ENCODE measurements at places on chromosomes 1 and 21. TPM values are rescaled to one million over a fixed set of nuclear protein-coding genes. Genes with fewer than 3 reads are reported as not detected.
A peak's percentile ranks its signal among the peaks of the same experiment; 100 is the strongest.

GJA5 gene
- 4.1 TPM for total RNA-seq

- H3K4me1 ChIP-seq, result no peaks in the 10 kb centered on the region
- no peak overlapping the region for H3K27ac ChIP-seq
- no peaks in the 10 kb centered on the region for H3K36me3 ChIP-seq
- H3K27me3 ChIP-seq, result no peaks in the 10 kb centered on the region
- H3K4me3 ChIP-seq, result no peak overlapping the region
These were observed 44.8 kb downstream of the USP25 start for GRCh38 chr21:15774590-15774989.

CLCA4 gene
- not detected for total RNA-seq

HOOK1 gene
- 72.3 TPM for total RNA-seq

GRCh38 chr21:34794686-34795085, 125.9 kb downstream of the CLIC6 start:
- no peak overlapping the region for H3K4me3 ChIP-seq
- peak overlapping the region; percentile 84 for H3K27ac ChIP-seq
- H3K27me3 ChIP-seq, result no peaks in the 10 kb centered on the region

F5 gene
- total RNA-seq, result not detected

DNA sequence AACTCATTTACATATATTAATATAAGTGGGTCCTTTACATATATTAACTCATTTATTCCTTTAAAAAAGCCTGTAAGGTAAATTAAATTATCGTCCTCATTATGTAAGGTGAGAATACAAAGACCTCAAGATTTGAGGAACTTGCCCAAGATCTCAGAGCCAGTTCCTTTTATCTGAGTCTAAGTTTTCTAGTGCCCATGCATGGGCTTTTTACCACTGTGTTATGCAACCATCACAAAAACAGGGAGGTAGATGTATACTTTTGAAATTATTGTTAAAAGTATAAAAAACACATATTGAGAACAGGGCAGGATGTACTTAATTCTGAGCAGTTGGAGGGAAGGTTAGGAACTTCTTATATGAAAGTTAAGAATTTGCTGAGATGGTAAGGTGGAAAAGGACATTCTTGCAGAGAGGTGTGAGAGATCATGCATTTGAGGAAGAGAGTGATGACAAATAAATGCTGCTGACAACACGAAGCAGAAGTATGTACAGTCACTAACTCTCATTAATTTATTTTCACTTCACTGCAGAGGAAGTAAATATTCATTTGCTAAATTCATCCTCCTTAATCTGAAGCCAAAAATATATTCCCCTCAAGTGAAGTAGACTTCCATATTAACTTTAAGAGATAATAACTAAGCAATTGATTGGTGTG, 28.9 kb upstream of the LYPLAL1 start:
- no peaks in the 10 kb centered on the region for H3K4me1 ChIP-seq
- no peak for DNase-seq
- H3K27ac ChIP-seq, result no peak overlapping the region
- H3K27me3 ChIP-seq, result no peaks in the 10 kb centered on the region
- H3K36me3 ChIP-seq, result no peaks in the 10 kb centered on the region

- H3K27ac ChIP-seq, result no peak overlapping the region
- H3K36me3 ChIP-seq, result no peaks in the 10 kb centered on the region
- no peak overlapping the region for H3K4me3 ChIP-seq
- H3K27me3 ChIP-seq, result no peaks in the 10 kb centered on the region
- H3K4me1 ChIP-seq, result no peaks in the 10 kb centered on the region
These were observed 428.5 kb upstream of the RGS18 start for GRCh38 chr1:191729742-191730141.

Data from Peyer's patch (tissue), 4 donors.